ENCODE measurements at places on chromosomes 2 and 18.

DNA sequence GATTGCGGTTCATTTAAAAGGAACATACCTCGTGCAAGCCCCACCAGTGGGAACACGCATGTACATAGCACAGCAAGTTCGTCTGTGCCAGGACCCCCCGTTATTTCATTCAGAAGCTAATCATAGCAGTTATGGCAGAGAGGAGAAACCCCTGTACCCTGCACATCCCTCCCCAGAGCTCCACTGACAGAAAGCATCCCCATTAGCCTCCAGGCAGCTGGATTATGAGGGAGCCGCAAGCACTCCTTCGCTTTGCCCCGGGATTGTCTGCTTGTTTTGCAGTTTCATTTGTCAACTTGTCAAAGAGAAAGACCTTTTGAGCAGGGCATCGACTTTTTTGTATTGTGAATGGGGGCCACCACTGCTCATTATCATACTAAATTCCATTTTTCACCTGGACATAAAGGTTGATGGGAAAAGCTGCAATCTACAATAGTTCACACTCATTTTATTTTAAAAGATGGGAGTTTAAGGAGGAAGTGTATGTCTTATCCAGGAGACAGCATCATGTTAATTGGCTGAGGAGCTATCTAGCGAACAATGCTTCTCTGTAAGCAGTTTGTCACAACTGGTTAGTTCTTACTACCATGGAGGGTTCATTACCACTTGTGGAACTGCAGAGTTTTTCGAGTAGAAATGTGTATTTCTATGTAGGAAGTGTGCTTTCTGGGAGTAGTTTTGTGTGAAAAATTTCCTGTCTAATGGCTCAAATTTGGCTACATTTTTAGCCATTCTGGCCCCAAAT lies 255.3 kb downstream of the THSD7B start:
- no peak for DNase-seq

DNA sequence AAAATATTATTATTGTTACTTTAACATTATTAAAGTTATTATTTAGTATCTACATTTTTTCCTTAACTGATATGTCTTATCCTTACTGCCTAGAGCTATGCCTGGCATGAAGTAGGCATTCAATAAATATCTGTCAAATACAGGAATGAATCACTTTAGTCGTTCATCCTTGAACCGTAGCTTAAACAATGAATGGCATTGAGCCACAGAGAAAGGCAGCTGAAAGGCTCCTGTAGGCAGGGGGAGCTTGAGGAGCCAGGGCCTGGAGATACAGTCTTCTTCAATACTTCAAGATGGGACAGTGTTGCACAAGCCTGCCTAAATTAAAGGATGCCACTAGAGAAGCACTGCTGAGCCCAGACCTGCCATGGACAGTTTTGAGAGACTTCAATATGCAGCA lies 22.5 kb downstream of the CYRIA start:
- DNase-seq = no peak

DNA sequence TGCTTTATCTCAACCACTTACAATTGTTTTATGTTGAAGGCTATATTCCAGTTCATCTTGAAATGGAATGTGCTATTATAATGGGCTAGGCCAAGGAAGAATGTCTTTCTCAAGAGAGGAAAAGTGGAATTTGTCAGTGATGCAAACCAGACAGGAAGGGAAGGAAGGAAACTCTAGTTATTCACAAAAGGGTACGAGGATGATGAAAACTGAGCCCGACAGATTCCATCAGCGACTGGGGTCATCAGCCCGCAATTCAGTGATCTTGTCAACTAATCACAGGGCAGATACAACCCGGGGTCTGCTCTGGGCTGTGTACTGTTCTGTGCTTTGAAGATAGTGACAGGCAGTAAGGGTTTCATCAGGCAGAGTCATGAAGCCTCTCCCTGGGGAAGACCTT lies 23.4 kb upstream of the LYPD6 start:
- no peak for DNase-seq

DNA sequence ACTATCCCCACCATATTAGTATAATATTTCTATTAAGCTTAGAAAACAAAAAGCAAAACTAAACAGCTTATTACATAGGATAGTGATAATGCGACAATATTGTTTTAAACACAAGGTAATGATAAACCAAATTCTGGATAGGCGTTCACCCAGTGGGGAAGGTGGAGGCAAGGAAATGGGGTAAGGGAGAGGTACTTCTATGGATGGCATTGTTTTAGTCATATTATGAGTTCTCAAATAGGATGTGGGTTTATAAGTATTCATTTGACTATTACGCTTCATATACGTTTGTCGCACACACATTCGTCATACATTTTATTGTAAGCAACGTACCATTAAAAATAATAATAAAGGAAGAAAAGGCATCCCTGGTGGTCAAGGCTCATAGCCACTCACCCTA lies 88.8 kb upstream of the DNMT3A start:
- DNase-seq = no peak

DNA sequence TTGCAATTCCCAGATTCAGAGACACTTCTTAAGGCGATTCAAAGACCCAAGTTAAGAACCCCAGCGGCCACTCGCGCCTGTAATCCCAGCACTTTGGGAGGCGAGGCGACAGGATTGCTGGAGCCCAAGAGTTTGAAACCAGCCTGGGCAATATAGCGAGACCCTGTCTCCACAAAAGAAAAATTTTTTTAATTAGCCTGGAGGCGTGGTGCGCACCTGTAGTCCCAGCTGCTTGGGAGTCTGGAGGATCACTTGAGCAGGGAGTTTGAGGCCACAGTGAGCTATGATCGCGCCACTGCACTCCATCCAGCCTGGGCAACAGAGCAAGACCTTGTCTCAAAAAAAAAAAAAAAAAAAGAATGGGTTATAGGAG lies 585 bp upstream of the ANAPC1 start:
- peak; percentile 1 for DNase-seq
